ENCODE measurements at places on chromosomes 3 and 15.

DNA sequence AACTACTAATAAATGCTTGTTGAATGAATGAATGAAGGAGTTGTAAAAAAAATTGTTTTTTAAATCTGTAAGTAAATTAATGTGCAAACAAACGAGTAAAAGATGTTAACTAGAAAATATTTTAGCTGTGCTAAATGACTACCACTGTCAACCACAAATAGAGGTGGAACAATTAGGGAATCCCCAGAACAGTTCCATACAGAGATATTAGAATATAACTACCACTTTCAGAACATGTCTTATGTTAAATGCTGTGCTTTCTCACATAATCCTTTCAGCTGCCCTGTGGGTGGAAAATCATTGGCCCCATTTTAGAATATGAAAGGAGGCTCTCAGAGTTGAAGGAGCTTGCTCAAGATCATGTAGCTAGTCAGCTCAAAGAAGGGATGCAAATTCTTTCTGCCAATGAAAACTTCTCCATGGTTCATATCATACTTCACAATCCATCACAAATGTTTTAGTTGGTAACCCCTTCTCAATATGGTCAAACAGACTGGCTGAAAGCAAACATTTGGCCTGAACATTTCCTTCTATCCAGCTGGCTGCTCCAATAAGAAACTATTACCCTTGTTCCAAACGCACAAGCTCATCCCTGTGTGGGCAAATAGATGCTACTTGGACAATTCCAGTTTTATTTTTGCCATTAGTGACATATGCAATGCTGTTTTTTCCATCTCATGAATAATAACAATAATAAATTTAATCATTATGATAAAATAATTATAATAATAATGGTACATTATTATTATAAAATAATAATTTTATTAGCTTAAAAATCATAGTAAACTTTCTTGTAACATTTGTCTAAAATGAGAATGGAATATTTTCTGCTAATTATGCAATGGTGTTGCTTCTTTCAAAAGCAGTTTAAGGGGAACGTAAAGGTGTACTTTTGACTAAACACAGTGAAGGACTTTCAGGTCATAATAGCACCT lies 290.4 kb upstream of the STT3B start:
- no peak for DNase-seq

GRCh38 chr3:150639262-150639661 lies 36.1 kb downstream of the SELENOT start:
- DNase-seq, result no peak

DNA sequence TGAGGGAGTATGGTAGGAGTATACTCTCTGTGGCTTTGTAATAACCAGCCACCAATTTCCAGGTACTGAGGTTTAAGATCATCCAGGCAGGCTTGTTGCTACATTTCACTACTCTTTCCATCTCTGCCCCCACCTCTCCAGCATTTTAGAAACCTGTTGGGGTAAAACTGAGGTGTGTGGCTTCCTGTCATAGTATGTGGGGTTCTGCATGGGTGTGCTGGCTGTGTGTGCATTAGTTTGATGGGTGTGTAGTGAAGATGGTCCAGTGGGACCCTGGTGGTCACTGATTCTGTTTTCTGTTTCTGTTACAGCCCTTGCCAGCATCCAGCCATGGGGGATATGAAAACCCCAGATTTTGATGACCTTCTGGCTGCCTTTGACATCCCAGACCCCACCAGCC lies 34.0 kb downstream of the ZNF592 start:
- no peak for DNase-seq

GRCh38 chr15:52730173-52730572 lies 51.0 kb upstream of the ATOSA start:
- DNase-seq, result no peak

- DNase-seq, result no peak
Measured at GRCh38 chr3:122730240-122730639, 49.6 kb downstream of the PARP14 start.

- no peak for DNase-seq
Measured at GRCh38 chr3:43907508-43907858, 216.7 kb downstream of the ABHD5 start.

DNA sequence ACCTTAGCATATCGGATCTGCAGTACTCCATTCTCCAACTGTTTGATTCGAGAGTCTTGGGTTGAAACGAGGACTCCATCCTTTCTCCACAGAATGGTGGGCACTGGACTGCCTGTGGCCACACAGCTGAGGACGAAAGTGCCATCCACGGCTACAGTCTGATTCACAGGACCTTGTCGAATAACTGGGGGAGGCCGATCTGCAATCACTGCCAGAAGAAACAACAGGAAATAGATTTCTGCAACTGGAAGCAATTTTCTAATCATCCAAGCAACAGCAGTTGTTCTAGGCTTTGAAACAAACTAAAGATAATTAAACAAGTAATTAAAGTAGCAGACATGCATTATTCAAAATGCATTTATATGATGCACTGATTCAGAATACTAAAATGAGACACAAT lies 1097.7 kb downstream of the ROBO1 start:
- no peak for DNase-seq

- no peak for DNase-seq
Measured at GRCh38 chr3:73508330-73508954, 116.3 kb downstream of the PDZRN3 start.

- no peak for DNase-seq
Measured at GRCh38 chr3:42080453-42080872, 10.7 kb upstream of the TRAK1 start.

GRCh38 chr15:101684384-101684783 lies 32.2 kb upstream of the TM2D3 start:
- DNase-seq, result no peak

GRCh38 chr3:33704891-33705290 lies 13.2 kb downstream of the CLASP2 start:
- no peak for DNase-seq

- no peak for DNase-seq
Measured at GRCh38 chr15:22951381-22952280, 28.5 kb downstream of the CYFIP1 start.

DNA sequence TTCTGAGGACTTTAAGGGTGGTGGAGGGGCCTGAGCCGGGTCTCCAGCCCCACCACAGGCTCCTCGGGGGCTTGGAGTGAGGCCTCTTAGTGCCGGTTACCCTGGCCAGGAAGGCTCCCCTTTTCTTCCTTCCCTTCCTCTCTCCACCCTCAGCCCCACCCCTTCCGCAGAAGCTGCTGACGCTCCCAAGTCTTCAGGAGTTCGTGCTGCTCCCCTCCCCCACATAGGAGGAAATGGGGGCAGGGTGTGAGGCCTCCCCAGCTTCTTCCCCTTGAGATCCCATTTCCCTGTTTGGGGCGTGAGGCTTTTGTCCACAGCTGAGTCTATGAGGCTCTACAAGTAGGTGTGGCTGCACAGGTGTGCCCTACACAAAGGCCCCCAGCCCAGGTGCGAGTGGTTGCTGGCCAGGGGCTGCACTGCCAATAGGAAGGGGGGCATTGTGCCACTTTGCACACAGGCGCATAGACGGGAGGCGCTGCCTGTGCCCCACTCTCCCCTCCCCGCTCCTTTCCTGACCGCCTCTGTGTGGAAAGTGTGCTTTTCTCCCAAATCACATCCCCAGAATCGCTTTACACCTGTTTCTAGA lies 915 bp upstream of the CALML4 start:
- no peak for DNase-seq

DNA sequence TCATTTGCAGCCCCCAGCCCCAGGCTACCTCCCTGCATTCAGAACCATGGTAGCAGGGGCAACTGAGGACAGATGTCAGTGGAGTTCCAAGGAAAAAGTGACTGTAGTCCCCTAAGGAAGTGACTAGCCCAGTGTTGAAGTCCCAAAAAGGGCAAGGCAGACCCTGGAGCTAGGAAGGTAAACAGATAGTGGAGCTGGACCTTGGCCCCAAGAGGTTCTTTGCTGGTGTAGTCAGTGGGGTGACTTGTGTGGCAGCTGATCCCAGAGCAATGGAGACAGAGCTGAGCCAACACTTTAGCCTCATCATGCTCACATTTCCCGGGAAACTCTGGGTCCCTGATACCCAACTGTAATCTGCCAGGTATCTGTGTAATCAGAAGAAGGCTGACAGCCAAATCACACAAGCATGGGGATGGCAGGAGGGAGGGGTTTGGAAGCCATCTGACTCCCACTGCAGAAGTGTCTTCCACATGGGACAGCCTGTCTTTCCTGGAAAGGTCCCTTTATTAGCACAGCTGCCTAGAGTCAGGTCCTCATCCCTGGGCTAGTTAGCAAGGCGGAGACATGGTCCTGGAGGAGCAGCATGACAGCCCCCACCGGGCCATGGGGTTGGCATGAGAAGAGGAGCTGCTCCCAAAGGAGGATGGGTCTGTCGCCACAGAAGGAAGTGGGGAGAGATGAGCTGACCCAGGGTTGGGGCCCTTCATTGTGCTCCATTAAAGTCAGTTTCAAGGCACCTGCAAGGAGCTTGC lies 39.8 kb downstream of the PXYLP1 start:
- no peak for DNase-seq

GRCh38 chr3:15800327-15800726 lies 2.5 kb upstream of the ANKRD28 start:
- no peak for DNase-seq

DNA sequence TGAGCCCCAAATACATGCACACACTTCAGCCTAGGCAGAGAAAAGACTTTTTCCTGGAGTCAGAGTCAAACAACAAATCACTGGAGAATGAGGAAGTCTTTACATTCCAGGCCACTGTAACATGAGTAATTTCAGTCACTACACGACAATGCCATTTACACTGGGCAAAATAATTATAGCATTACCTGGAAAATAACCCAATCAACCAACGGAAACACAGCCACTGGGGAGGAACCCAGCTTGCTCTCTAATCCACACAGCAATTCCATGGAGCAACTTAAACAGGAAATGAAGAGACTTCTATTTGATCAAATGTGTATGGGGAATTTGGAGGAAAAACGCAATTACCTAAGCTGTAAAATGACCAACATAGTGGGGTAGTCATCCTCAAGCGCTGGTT lies 15.2 kb downstream of the FSTL1 start:
- no peak for DNase-seq

- DNase-seq, result no peak
Measured at GRCh38 chr15:85625856-85626255, 168.9 kb downstream of the KLHL25 start.

- DNase-seq, result no peak
Measured at GRCh38 chr3:178085817-178086123, 450.5 kb upstream of the KCNMB2 start.

DNA sequence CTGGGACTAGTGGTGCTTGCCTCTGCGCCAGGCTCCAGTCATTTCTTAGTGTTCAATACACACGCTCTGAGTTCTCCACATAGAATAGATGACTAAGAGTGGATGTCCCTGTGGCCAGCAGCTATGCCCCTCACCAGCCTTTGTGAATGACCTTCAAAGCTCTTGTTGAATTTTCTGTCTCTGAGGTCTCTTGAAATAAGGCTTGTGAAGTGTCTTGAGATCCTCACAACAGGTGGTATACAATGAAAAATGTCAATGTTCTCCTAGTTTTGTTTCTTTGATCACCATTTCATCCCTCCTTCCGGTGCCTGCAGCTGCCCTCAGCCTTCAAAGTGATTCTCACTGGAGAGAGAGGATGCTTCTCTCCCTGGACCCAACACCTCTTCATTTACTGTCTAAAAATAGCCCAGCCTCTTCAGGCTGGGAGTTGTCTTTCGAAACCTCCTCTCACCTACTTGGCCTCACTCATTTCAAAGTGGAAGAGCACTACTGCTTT lies 5.4 kb downstream of the MAPKBP1 start:
- DNase-seq, result no peak

GRCh38 chr3:110504401-110504800 lies 567.2 kb upstream of the NECTIN3 start:
- no peak for DNase-seq

All from stimulated activated CD4-positive, alpha-beta T cell treated with anti-CD3 and anti-CD28 coated beads, Interleukin-12 subunit alpha, Interleukin-12 subunit beta, amount 100 ng/mL, for 24 hours (primary cell).